Central memory CD4-positive, alpha-beta T cell (primary cell): ENCODE measurements at places on chromosomes 16 and 17.

- DNase-seq = peak; percentile 77
These were observed 36.6 kb upstream of the RGS9 start for GRCh38 chr17:65100316-65101140.

- DNase-seq = no peak
These were observed 27.4 kb downstream of the CDRT15 start for GRCh38 chr17:14209215-14209614.

GRCh38 chr17:45229681-45230409 lies 8.2 kb downstream of the FMNL1 start:
- DNase-seq = no peak

- DNase-seq = no peak
These were observed 279.2 kb upstream of the RPL38 start for GRCh38 chr17:73924114-73924908.

DNA sequence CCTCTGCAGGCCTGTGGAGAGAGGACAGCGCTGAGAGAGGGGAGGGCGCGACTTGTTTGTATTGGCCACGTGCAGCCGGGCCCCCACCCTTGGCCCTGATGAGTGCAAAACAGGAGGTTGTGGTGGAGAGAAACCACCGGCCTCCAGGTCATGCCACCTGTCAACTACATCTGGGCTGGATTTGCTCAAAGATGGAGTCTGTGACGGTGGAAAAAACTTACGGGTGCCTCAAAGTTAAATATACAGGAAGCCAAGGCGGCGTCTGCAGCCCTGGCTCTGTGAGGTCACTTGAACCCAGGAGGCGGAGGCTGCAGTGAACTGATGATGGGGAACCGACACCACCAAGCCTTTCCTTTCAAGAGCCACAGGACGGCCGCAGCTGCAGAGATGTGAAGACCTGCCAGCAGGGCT lies 15.7 kb downstream of the C16orf74 start:
- peak; percentile 72 for DNase-seq

DNA sequence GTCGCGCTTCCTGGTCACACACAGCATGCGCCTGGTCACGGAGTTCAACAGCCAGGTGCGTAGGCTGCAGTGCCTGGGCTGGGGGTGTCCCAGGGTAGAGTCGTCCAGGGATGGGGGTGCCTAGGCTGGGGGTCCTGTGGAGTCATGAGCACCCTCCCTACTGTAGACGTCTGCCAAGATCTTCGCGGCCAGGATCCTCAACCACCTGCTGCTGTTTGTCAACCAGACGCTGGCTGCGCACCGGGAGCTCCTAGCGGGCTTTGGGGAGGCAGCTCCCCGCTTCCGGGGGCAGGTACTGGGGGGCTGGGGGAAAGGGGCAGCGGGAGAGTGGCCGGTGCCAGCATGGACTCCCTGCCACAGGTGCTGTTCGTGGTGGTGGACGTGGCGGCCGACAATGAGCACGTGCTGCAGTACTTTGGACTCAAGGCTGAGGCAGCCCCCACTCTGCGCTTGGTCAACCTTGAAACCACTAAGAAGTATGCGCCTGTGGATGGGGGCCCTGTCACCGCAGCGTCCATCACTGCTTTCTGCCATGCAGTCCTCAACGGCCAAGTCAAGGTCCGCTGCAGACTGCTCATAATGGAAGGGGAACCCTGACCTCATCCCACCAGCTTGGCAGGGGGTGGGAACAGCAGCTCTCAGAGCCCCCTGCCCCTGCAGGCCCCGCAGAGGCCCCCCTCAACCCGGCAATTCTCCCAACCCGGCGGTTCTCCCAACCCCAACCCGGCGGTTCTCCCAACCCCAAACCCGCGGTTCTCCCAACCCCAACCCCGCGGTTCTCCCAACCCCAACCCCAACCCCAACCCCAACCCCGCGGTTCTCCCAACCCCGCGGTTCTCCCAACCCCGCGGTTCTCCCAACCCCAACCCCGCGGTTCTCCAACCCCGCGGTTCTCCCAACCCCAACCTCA lies 2.4 kb downstream of the PDIA2 start:
- DNase-seq = no peak

DNA sequence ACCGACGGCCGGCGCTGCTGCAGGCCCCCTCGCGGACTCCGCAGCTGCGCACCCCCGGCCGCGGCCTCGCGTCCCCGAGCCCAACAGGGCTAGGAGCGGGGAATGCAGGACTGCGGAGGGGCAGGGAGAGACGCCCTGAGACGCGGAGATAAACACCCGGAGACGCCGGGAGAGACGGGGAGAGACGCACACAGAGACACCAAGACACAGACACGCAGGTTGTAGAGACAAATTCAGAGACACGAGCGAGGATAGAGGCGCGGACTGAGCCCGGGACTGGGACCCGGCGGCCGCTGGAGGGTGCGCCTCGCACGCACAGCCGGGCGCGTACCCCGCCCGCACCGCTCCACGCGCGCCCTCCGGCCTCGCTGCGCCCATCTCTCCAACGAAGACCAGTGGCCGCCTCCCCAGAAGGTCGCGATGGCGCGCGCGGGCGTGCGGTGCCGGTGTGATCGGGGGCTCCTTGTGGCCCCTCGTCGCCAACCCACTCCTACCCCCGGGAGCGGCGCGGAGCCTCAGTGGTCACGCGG lies 902 bp downstream of the STAC2 start:
- DNase-seq = no peak

DNA sequence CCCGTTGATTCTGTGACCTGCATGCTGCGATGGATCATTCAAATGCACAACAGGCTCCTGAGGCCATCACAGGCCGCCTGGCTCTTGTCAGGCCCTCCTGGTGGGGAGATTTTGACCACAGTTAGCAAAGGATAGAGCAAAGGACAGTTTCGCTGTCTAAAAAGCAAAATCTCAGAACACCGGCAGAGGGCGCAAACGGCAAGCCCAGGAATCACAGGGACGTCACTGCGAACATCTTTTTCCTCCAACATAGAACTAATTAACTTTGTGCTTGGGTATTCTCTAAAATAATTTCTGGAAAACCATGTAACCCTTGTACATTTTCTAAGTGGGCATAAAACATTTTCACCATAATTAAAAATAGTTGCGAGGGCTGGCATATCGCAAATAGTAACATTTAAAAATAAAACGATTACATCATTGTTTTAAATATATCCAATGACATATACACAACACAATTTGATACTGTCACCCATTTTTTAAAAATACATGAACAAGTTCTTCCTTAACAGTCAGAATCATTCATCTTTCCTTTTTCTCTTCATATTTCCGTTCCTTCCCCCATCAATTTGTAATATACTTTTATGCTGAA lies 19.7 kb upstream of the SLC47A1 start:
- DNase-seq = peak; percentile 52
